ENCODE measurements at places on chromosomes 1 and 21.

DNA sequence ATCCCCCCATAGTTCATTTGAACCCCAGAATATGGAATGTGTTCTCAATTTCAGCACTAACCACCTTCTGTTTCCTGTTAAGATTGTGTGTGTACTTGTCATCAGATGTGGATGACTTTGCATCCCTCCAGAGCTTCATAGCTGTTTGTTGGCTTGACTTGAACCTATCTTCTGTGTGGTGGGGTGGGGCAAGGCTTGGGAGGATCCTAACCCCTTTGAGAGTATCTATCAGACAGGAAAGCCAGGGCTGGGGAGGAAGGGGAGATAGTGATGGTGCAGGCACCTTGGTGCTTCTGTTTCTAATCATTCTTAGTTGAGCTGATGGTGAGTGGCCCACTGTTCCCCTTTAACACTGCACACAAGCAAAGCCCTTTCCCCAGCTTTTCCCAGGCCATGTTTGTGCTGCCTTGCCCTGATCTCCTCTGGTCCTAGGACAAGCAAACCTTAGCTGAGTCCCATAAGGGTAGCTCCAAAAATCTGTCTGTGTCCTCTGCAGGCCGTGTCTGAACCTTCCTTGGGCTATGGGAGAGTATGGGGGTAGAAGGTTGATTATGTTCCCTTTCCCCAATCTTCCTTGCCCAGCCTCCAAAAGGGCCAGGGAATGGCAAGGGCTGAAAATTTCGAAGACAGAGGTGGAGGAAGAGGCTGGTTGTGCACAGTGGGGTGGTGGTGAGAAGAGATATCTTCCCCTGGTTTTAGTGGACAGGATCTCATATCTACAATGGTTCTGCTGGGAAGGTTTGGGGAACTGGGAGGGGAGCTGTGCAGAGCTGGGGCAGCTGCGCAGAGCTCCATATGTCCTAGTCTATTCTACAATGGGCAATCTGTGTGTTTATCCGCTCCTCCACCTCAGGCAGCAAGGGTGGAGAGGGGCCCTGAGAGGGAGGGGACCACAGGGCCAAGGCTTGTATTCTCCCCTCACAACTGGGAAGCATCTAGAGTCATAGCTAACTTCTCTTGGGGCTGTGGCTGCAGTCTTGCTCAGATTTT is 1.4 kb downstream of the NHLH1 start:
- DNase-seq = no peak

GRCh38 chr1:213380865-213381264 is 329.8 kb downstream of the RPS6KC1 start:
- DNase-seq = no peak

GRCh38 chr1:235950318-235950717 is 83.6 kb upstream of the LYST start:
- no peak for DNase-seq

DNA sequence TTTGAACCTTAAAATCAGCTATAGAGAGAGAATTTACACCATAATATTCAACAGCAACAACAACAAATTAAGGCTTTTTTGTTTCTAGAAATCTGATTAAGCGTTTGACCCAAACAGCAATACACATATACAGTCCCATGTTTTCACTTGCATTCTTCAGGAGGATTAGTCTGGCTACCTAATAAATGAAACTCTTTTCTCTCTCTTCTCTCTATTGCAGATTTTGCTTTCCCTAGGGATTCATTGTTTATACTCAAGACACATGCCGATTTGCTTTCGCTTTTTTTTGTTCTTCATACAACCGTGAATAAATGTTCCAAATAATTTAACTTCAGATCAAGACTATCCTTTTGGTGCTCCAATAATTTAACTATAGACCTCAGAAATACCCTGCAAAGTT is 162.4 kb upstream of the PTBP2 start:
- DNase-seq = no peak

Measured in B cell (primary cell).